ENCODE measurements at places on chromosomes 5 and 9. TPM values are rescaled to one million over a fixed set of nuclear protein-coding genes. Genes with fewer than 3 reads are reported as not detected.

Gene GNA14
- total RNA-seq = not detected

Gene NTRK2
- under 0.01 TPM for total RNA-seq

Gene ANKRD18B
- total RNA-seq = 35.6 TPM

Gene PTGS1
- total RNA-seq = 2.6 TPM

Gene SPAG8
- 0.55 TPM for total RNA-seq

Gene GFI1B
- total RNA-seq = not detected

Gene GFPT2
- total RNA-seq = 233 TPM

Gene GARIN3
- not detected for total RNA-seq

Gene FOXD4L3
- total RNA-seq = not detected

Gene SEMA4D
- 0.30 TPM for total RNA-seq

Gene FBP2
- not detected for total RNA-seq

All from smooth muscle cell of the umbilical artery (primary cell).